ENCODE measurements at places on chromosomes 5 and 9.

DNA sequence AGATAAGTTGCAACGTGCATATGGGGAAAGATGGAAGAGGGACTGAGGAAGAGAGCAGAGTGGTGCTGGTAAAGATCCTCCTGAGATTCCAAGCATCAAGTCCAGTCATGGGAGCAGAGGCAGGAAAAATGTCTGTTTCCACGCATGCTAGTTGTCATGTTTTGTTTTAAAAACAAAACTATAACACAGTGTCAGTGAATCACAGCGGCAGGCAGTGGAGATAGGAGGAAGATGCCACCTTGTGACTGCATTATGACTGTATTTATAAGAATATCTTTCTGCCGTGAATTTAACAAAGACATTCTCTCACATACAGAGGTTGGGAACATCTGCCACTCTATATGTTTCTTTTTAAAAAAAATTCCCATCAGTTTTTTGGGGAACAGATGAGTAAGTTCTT, 3.7 kb upstream of the SVEP1 start:
- DNase-seq, result no peak

DNA sequence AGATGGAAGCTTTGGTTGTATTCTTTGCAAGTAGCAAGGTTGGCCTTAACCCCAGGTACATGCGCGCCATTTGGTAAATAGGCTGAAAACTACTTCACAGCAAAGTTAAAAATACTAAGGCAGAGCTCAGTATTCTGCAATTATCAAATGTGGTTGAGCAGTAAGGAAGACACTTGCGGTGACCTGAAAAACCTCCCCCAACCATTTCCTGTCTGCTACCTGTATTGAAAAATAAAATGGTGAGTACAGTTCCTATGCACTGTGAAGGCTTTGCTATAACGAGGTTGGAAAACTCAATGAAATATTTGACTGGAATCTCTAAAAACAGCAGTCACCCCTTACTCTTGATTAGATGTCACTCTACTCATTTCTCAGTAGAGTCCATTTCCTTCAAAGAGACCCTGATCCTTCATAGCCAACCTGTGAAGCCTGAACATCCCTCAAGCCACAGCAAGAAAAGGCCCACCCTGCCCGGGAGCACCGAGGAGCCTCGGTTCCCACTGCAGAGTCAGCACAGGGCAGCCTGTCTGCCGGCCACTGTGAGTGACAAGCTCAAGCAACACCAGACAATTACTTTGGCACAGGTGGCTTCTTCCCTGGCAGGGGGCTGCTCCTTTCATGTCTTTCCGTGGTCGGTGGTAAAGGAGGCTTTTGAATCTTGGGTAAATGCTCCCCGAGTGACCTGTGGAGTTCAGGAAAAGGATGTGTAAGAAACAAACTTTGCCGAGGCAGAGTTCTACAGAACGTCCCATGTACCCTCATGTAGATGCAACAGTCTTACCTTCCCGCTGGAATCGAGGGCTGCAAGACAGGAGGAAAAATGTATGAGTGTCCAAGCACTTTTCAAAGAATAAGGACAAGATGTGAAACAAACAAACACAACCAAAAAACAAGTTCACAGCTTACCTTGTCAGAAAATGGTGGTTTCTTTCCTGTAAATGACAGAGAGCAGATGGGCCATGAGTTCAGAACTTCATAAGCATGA, 29.6 kb downstream of the C5orf58 start:
- DNase-seq, result no peak

GRCh38 chr5:77282337-77283027, 72.0 kb downstream of the PDE8B start:
- no peak for DNase-seq

DNA sequence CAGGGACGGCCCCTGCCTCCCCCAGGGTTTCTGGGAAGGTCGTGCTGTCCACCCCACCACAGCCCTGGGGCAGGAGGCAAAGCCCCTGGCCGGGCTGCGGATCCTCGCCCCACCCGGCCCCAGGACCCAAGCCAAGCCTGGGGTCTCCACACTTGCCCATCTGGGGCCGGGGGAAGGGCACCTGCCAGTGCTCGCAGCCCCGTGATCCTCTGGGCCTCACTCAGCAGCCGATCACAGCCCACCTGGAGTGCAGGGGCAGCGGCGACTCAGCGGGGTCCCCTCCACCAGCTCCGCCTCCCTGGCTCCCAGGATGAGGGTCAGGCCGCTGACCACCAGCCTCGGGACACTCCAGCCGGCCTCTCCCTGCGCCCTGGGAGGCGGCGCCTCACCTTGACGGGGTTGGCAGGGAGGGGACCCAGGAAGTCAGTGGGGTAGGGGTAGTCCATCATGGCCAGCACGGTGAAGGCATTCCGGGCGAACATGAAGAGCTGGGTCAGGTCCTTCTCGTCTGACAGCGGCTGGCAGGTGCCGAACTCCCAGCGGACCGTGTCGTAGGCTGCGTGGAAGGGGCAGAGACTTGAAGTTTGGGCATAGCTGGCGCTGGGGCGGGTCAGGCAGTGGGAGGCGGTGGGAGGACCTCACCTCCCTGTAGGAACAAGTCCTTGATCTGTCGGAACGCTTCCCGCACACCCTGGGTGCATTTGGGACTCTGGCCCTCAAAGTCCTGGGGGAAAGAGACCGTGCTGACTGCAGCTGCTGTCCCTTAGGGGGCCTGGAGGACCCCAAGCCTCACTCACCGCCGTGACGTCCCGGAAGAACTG, 1.8 kb downstream of the DPP7 start:
- DNase-seq, result no peak

- no peak for DNase-seq
Measured at GRCh38 chr9:86968258-86968920, 21.1 kb upstream of the GAS1 start.

GRCh38 chr5:138824924-138825863, 49.9 kb downstream of the LRRTM2 start:
- DNase-seq, result no peak
